ENCODE measurements at places on chromosomes 3 and 15.

GRCh38 chr15:31268108-31268501, 58.5 kb upstream of the KLF13 start:
- no peak for DNase-seq

- no peak for DNase-seq
Observed at GRCh38 chr15:40392986-40393948, 10.7 kb downstream of the KNSTRN start.

- DNase-seq = no peak
Observed at GRCh38 chr3:62403765-62404164, 30.4 kb upstream of the FEZF2 start.

DNA sequence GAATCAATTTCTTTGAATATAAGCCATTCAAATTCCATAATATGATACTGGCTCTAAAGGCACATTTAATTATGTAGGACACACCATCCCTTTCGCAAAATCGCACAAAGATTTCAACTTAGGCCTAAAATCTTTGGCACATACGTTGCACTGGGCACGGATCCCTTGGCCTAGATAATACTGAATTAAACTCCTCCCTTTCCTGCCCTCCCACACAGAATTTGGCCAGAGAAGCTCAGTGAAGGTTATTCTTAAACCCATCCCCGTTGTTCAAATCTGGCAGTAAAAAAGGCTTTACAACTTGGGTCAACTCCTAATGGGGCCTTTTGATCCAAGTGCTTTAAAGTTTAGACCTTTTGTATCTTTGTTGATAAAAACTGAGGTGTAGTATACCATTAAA, 247.2 kb downstream of the PTPRG start:
- no peak for DNase-seq
